ENCODE measurements at places on chromosomes 11 and 22.

DNA sequence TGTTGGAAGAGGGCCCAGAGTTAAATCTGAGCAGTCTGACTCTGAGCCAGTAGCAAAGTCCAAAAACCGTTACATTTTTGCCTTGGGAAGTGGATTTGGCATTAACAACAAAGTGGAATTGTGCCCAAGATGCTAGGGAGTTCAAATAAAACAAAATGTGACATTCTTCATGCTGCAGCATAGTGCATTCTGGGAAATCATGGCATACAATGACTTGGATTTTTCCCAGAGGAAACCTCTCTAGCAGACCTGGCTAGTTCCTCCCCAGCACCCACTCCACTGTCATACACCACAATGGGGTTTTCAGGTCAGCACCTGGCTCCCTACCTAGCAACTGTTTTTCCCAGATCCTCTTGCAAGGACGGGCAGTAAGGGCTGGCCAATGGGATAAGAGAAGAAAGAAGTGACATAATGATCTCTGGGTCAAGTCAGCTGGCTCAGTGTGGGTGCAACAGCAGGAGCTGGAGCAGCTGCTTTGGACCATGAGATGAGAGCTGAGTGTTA is 24.8 kb upstream of the CYB5R3 start:
- no peak for DNase-seq

GRCh38 chr22:21624120-21624879 is 5.5 kb downstream of the YDJC start:
- no peak for DNase-seq

DNA sequence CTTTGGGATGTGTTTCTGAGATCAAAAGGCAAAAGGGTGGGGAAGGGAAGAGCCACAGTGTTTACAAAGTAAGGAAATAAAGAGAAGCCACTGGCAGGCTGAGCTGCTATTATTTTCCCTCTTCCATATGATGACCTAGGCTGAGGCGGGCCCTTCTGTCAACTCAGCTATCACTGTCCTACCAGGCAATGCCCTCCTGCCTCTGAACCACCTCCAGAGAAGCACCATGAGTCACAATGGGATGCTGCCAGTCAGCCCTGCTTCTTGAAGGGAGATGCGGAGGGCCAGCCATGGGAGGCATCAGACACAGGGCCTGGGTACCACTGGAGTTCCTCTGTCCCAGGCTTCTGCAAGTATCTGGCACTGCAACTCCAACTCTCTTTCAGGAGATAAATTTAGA is 107.9 kb upstream of the BID start:
- DNase-seq = no peak

GRCh38 chr11:117868815-117869561 is 7.5 kb downstream of the FXYD6 start:
- DNase-seq = no peak

DNA sequence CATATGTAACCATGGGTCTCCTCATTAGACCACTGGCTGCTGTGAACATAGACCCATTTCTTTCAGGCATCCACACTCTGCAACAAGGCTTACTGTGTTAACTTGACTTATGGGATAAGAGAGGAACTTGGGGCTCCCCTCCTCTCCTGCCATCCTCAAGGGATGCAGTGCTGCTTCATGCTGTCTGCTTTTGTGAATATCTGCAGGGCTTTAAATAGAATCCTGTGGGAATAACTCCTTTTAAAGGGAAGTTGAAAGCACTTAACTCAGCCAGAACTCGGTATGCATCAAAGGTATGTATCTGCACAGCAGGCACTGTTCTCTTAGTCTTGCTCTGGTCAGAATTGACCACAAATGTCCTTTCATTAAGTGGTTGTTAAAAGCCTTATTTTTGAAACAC is 222.5 kb upstream of the KIRREL3 start:
- no peak for DNase-seq

GRCh38 chr11:36214976-36215692 is 74.1 kb downstream of the COMMD9 start:
- DNase-seq = no peak

GRCh38 chr11:1303126-1303821 is 6.2 kb downstream of the TOLLIP start:
- no peak for DNase-seq

DNA sequence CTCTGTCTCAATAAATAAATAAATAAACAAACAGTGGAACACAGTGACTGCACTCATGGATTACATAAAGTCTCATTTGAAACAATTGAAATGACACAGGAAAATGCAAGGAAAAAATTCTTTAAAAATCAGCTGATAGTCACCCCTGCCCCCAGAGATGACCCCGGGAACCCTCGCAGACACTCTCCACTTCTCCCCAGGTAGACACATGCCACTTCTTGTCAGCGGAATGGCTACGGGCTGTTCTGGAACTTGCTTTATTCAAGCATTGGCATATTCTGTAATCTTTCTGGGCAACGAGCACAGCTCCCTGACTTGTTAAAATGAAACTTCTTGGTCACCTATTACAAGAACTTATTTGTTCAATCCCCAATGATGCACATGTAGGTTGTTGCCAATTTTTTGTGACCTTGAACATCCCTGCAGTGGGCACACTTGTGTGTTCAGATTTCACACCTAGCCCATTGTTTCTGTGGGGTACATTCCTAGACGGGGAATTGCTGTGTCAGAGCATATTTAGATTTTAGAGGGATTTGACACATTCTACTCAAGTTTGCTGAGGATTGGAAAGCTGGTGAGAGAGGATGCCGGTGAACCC is 32.8 kb downstream of the MYEOV start:
- no peak for DNase-seq

GRCh38 chr22:46646531-46647215 is 26.5 kb downstream of the GRAMD4 start:
- DNase-seq = no peak

DNA sequence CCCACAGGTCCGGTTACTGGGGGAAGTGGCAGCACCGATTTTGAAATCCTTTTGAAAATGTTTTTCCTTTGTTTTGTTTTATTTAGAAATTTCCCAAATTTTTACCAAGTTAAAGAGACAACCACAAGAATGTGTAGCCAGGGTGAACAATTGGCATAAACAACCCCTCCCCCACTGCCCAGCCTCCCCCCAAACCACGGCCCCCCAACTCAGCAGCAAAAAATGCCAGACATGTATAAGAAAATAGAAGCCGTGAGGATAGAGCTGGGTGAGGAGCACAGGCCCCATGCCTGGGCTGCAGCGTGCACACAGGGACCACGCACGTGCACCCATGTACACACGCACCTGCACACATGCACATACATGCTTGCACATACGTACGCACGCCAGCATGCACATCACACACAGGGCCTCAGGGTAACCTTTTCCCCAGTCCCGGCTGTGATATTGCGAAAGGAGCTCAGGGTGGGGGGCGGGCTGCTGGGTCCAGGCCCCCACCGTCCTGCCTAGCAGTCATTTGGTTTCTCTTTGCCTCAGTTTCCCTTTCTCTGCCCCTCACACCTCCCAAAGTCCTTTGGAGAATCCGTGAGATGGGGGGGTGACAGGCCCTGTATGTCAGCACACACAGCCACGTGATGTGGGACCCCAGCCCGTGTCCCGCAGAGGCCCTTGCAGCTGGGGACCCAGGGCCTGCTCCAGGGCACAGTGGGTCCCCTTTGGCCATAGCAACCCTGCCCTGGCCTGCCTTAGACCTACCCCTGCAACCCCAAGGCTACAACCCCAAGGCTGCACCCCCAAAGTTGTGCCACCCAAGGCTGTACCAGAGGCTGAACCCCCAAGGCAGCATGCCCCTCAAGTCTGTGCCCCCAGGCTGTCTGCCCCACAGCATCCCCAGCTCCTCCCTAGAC is 42.9 kb downstream of the IGF2 start:
- DNase-seq = no peak

- DNase-seq = no peak
These were observed 40.8 kb downstream of the APOL1 start for GRCh38 chr22:36293606-36294292.

- DNase-seq = no peak
These were observed 2.5 kb upstream of the MAP4K2 start for GRCh38 chr11:64805481-64805880.

GRCh38 chr22:23908587-23909205 is 14.5 kb downstream of the MIF start:
- DNase-seq = no peak

GRCh38 chr11:13118650-13119049 is 109.5 kb downstream of the RASSF10 start:
- DNase-seq = no peak

GRCh38 chr22:27873472-27873871 is 45.6 kb downstream of the PITPNB start:
- DNase-seq = no peak

GRCh38 chr11:86222081-86222480 is 22.5 kb upstream of the EED start:
- DNase-seq = no peak

GRCh38 chr22:43853328-43853931 is 8.9 kb downstream of the SULT4A1 start:
- DNase-seq = no peak

DNA sequence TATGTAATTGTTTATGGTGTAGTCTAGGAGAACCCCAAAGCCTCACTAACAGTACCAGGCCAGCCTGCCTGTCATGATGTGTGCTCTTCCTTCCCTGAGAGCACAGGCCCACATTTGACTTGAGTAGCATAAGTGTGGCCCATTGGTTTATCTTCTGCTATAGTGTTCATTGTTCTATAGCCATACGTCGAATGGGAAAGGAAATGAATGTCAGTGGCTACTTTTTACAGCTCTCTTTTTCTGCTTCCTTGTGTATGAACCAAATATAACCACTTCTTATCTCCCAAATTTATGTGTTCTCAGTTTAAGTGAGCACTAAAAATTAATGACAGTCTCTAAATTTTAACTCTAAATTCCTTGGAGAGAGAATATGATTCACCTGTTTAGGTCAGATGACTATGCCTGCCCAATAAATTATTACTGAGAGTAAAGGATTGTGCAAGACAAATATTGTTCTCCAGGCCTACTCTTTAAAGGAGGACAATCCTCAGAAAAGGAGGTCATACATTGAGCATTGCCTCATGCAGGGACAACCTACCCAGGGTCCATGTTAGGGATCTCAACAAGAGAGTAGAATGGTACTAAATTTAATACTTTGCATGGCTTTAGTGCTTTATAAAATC is 222.9 kb upstream of the ARHGAP20 start:
- no peak for DNase-seq

GRCh38 chr11:97833412-97833811 is 1187.3 kb upstream of the CNTN5 start:
- no peak for DNase-seq

GRCh38 chr11:120208777-120209176 is 2.1 kb upstream of the OAF start:
- peak; percentile 27 for DNase-seq

DNA sequence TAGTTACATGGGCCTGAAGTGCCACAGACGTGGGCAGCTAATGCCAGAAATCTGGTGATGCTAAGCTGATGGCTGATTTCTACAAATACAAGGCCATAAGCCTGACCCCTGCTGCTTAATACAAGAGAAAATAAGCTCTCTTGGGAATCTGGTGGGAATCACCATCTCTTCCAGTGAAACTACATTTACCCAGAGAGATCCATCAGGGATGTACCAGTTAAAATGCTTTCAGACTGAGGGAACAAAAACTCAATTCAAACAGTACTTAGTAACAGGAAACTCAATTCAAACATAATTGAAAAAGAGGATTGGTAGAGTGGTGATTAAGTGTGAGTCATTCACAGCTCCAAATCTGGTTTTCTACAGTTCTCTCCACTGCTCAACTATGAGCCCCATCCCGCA is 1.7 kb upstream of the CAVIN3 start:
- DNase-seq = no peak

- no peak for DNase-seq
These were observed 14.4 kb upstream of the CTTN start for GRCh38 chr11:70383664-70384565.

DNA sequence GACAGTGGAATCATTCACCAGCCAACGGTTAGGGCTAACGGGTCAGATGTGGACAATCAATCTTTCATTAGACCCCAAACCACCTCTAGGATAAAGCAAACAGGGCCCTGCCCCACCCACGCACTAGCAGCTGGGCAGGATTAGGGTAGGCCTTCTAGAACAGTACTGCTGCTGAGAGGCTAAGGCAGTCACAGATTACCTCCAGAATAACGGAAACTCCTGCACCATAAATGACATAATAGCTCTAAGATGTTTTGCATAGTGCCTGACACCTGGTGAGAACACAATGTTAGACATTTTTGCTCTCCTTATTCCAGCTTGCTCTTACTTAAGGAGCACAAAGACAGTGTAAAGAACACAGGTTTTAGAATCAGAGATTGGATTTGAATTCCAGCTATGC is 1.8 kb downstream of the SYTL2 start:
- DNase-seq = no peak

DNA sequence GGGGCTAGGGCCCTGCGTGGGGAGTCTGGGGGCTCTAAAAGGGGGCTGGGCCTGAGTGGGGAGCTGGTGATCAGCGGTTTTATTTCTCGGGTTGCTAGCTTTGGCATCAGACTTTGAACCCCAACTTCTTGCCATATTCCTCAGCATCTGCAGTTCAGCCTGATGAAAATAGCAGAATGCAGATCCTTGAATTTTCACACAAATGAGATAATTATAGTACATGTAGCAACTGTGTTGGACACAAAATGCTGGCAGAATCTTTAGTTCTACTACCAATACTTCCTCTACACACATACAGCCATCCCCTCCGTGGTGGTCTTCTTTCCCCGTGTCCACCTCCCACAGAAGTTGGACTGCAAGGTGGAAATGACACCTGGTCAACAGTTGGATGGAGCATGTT is 1.5 kb downstream of the ZC3H7B start:
- no peak for DNase-seq

DNA sequence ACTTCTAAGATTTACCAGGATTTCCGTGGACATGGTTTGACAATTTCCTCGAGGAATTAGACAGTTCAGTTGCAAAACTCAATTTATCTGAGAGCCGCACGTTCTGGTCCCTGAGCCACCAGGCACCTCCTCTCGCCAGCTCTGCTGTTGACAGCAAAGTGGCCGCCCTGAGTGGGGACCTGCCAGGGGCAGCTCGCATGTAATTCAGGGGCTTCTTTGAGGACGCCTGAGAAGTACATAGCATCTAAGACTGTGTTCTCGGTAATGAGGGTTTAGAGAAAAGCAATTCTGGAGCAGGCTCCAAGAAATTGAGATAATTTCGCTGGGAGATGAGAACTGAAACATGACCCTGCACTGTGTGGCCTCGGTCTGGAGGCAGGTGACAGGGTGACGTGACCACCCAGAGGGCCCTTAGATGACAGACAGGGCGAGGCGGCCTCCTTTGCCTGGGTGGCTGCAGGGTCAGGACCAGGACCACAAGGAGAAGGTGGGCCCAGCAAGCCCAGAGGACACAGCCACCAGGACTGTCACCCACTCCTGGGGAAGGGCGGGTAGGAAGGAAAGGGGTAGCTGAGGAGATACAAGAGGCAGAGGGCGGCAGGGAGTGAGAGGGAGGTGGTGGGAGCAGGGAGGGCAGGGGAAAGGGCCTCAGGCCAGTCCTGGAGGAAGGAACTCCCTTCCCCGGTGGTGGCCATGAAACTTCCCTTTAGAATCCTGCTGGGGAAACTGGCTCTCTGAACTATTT is 55.0 kb downstream of the RTL6 start:
- no peak for DNase-seq

GRCh38 chr22:36081023-36081431 is 52.4 kb upstream of the RBFOX2 start:
- DNase-seq = peak; percentile 78
